ENCODE measurements at places on chromosomes 3 and 15.

- no peak for DNase-seq
Measured at GRCh38 chr3:15825016-15825415, 27.2 kb upstream of the ANKRD28 start.

- no peak for DNase-seq
Measured at GRCh38 chr3:63124090-63124489, 154.0 kb upstream of the SYNPR start.

DNA sequence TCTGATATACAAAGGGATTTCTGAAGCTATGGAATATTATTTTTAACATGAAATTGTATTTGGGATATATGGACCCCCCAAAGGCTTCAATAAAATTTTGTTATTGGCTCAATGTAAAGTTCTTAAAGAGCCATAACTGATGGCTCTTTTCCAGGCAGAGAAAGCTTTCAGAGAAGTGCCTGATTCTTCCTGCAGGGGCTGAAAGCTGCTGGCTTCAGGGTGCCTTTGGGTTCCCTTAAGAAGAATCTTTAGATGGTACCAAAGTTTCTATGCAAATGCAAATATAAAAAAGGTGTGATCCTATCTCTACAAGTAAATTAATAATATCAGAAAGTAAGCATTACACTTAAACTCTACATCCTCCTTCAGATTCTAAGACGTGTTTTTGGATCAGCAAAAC, 72.6 kb downstream of the NR2F2 start:
- no peak for DNase-seq

GRCh38 chr3:32522682-32523081, 20.0 kb upstream of the CMTM6 start:
- DNase-seq, result no peak

DNA sequence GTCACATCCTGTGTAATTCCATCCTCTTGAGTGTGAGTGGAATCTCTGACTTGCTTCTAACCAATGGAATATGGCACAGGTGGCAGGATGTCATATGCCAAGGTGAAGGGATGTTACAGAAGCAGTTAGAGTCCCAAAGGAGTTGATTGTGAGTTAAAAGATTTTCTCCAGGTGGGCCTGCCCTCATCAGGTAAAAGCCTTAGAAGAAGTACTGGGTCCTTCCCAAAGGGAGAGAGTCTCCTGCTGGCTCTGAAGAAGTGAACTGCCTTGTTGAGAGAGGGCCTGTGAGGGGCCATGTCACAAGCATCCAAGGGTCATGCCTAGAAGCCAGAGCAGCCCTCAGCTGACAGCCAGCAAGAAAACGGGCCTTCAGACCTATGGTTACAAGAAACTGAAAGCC, 13.1 kb downstream of the CMTM7 start:
- DNase-seq, result no peak

DNA sequence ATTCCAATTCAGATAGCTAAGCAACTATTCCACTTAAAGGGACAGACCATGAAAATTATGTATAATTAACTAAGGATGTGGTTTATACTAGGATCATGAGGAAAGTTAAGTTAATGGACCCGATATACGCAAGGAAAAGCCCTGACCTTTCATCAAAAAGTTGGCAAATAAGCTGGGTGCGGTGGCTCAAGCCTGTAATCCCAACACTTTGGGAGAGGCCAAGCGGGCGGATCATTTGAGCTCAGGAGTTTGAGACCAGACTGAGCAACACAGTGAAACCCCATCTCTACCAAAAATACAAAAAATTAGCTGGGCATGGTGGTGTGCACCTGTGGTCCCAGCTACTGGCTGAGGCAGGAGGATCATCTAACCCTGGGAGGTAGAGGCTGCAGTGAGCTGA, 39.6 kb downstream of the SCAP start:
- no peak for DNase-seq

- no peak for DNase-seq
Measured at GRCh38 chr15:39124553-39125171, 456.2 kb upstream of the THBS1 start.

- no peak for DNase-seq
Measured at GRCh38 chr3:99950921-99951320, 133.3 kb downstream of the CMSS1 start.

- DNase-seq, result no peak
Measured at GRCh38 chr3:12884790-12885582, 43.6 kb upstream of the RPL32 start.

- DNase-seq, result no peak
Measured at GRCh38 chr3:130761730-130762311, 15.2 kb upstream of the PIK3R4 start.

DNA sequence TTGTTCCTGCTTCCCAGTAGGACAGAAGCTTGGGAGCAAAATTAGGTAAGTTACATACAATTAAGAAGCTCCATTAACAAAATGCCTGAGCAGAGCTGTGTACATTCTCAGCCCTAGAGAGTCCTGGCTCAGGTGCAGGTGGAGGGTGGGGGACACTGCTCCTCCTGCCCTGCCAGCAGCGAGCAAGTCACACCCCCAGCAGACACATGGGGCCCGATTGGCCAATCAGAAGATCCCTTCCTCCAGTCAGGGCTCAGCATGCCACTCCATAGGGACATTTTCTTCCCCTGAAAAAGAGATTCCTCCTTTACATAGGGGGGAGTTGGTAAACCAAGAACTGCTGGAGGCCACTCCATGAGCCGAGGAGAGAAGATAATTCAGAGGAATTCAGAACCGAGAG, 62.1 kb downstream of the PLXNA1 start:
- no peak for DNase-seq

GRCh38 chr3:15098503-15099363, at the start of gene RBSN:
Gene RBSN, minus strand, starts transcription at chr3:15099148. Its CDS starts 3,028 bp downstream, at chr3:15096120.
- peak; percentile 91 for DNase-seq

DNA sequence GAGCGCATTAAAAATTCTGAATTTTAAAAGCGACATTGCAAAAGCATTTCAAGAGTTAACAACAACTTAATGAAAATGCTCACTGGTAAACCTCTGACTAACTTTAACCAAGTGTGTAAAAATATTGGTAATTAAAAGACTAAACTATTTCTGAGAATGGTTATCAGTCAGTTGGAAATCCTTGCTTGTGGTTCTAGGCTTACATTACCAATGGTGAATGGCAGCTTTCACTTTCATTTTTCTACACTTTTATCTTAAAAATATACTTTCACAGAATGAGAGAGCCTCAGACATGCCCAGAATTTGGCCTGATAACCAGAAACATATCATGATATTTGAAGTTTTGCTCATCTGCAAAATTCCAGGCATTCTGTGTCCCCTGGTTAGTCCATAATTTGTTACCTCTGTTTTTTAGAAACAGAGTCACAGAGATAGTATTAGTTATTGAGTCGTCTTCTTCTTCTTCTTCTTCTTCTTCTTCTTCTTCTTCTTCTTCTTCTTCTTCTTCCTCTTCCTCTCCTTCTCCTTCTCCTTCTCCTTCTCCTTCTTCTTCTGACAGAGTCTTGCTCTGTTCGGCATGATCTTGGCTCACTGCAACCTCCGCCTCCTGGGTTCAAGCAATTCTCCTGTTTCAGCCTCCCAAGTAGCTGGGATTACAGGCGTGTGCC, 5.5 kb upstream of the RNF111 start:
- DNase-seq, result peak; percentile 40

DNA sequence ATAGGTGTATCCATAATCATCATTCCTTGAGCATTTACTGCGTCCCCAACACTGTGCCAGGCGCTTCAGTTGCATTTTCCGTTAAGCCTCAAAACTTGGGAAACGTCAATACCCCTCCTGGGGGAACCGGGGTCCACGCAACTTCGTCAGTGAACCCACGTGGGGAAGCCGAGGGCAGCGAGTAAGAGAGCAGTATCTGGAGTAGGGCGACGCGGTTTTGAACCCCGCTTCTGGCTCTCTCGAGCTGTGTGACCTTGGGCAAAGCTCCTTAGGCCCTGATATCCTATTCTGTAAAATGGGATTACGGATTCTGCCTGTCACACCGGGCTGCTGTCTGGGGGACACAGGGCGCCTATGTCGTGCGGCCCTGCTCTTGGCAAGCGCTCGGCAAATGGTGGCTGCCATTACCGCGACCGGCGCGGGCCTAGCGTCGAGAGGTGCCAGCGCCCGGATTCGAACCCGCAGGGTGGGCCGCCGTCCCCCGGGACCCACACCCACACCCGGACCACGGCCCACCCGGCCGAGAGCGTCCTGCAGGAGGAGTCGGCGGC, 590 bp downstream of the POLG start:
- peak; percentile 42 for DNase-seq

DNA sequence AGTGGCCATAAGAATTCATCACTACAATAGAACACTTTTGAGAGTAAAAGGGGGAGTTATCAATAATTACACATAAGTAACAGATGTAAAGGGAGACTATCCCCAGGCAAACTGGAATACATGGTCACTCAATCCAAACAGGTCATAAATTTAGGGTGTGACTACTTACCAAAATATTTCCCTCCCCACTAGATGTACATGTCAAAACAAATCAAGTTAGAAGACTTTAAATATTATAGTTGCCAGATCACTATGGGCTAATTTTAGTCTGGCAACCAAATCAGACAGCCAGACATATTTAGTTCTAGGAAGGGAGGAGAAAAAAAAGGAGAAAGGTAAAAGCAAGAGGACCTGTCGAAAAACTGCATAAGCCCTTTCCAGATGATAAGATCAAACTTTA, 23.1 kb downstream of the SLC24A5 start:
- DNase-seq, result no peak

- no peak for DNase-seq
Measured at GRCh38 chr15:87312221-87312620, 944.3 kb downstream of the NTRK3 start.

DNA sequence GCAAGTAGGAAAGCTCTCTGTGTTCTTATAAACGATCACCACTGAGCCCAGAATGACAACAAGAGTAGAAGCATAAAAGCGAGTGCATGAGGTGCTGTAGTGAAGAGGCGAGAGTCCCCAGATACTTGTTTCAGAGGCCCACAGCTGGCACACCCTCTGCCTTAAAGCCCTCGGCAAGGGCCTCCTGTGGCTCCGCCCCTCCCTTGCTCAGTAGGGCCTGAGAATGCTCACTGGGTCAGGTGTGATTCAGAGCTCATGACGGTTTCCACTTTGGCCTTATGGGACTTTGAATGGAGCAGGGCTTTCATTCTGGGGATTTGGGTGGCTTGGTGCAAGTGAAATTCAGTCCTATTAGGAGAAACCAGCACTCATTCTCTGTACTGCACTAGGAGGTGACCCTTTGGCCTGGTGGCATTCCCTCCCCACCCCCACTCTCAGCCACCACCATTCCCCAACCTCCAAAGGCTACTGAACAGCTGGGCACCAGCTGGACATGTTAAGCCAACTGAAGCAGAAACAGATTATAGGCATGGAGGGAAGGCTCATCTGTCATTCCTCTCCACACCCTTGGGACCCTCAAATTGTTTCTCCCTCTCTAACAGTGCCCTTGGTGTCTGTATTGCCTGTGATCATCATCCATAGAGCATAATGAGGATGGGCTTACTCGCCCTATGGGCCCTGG, 109.6 kb upstream of the CTDSPL start:
- no peak for DNase-seq

DNA sequence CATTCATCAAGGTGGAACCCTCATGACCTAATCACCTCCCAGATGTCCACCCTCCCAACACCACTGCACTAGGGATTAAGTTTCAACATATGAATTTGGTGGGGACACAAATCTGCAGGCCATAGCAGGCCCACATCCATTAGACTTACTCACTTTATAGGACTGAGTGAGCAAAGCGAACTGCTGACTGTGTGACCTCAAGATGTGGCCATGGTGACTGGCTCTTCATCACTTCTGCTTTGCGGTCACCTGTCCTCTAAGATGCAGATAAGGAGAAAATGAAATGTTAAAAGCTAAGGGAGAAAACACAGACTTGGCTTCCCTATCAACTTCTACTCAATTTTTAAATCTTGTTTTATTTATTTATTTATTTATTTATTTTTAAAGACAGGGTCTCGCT, 14.5 kb upstream of the DCP1A start:
- no peak for DNase-seq

DNA sequence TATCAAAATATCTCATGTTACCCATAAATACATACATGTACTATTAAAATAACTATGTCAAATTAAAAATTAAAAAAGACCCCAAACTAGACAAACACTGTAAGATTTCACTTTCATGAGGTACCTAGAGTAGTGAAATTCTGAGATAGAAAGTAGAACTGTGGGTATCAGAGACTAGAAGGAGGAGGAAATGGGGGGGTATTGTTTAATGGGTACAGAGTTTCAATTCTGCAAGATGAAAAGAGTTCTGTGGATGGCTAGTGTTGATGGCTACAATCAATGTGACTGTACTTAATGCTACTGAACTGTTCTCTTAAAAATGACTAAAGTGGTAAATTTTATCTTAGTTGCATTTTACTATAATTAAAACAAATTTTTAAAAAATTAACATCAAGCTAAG, 36.6 kb downstream of the RFX7 start:
- no peak for DNase-seq

- no peak for DNase-seq
Measured at GRCh38 chr3:15341030-15341726, 8.8 kb upstream of the SH3BP5 start.

DNA sequence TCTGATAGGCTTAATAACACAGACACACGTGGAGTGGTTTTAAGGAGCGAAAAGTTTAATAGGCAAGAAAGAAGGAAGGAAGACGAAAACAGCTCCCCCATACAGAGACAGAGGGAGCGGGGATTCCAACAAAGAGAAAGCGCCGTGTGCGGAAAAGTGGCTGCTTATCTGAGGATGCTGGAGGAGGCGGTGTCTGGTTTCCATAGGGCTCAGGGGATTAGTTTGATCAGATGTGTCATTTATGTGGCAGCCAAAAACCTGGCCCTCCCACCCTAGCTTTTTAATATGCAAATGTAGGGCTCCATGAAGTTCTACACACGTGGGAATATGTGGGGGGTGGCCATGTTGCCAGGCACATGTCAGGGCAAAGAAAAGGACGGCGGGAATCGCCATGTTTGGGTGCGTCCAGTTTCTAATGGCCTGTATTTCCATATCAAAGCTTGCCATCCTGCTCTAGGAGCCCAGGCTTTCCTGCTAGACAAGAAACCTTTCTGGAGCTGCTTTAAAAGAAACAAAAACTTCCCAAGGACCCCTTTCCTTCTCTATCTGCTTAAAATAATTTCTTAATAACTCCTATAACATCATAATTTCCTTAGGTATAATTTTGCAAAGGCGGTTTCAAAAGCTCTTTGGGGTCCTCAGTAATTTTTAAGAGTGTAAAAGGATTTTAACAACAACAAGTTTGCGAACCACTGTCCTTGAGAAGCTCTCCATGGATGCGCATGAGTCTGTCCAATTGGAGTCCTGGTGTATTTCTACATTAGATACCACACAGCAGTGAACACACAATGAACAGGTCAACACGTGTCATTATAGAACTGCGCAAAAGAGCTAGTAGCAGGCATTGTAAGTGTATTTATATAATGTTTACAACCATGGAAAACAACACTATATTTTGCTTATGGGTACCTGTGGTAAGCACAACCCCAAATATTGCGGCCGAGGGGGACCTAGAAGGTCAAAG, 622 bp upstream of the ZNF589 start:
- no peak for DNase-seq

- no peak for DNase-seq
Measured at GRCh38 chr15:77119446-77119845, 48.5 kb upstream of the TSPAN3 start.

- DNase-seq, result no peak
Measured at GRCh38 chr3:96264701-96265100, 549.7 kb upstream of the EPHA6 start.
